ENCODE measurements at places on chromosomes 6 and 20. TPM values are rescaled to one million over a fixed set of nuclear protein-coding genes. Genes with fewer than 3 reads are reported as not detected.

The OR11A1 gene
- not detected for total RNA-seq

The GPLD1 gene
- total RNA-seq = 2.0 TPM

The C20orf144 gene
- not detected for total RNA-seq

The TBC1D22B gene
- total RNA-seq = 15.1 TPM

DNA sequence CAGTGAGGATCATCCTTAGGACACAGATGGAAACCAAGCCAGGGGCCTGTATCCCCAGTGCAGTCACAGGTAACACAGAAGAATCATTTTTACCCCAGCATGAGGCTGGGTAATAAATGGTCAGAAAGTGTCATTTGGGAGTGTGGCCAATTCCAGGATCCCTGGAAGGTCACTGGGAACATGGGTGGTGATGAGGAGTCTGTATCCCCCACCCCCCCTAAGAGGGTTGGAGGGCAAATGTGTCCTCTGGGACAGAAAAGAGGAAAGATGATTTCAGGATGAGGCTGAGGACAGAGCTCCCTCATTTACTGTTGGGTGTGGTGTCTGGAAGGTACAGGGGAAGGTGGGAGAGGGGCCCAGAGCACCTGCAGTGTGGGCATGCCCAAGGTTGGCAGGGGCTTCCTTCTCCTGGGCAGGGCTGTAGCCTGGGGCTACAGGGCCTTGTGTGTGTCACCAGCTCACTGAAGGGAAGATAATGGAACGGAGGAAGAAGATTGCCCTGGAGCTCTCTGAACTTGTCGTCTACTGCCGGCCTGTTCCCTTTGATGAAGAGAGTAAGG, 34.5 kb downstream of the PLCG1 start:
- no peaks in the 10 kb centered on the region for H3K36me3 ChIP-seq
- peak overlapping the region; percentile 7 for H3K27ac ChIP-seq
- no peaks in the 10 kb centered on the region for H3K27me3 ChIP-seq
- no peak overlapping the region for H3K4me3 ChIP-seq
- H3K4me1 ChIP-seq = peaks cover 2% of the 10 kb centered on the region

- DNase-seq = no peak
- H3K27me3 ChIP-seq = no peaks in the 10 kb centered on the region
- no peaks in the 10 kb centered on the region for H3K36me3 ChIP-seq
Measured at GRCh38 chr6:166697113-166697512, 70.1 kb upstream of the RPS6KA2 start.

DNA sequence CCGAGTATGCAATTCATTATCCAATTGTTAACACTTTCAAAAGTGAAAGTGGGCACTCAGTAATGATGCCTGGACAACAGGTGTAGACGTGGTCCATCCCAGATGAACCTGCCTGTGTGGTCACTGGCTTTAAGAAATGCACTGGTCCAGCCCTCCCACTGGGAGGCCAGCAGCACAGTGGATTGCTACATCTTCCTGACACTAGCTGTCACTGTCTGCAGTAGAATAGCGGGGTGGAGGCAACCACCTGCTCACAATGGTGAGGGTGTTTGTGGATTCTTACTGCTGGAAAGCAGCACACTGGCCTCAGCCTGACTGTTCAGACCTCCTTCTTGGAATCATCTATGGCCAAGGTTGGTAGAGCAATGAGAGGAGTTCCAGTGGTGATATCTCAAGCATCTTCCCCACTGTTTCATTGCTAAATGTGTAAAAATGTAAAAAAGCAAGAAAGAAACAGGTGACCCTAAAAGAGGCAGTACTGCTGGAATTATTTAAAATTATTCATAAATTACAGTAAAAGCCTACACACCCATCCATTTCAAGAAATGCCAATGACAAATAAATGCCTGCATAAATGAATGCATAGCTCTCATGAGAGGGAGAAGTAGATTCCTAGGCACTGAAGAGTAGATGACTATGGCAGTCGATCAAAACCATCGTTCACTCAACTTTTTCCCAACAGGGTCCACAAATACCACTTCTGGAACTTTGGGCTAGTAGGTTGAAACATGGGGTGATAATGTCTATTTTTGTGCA, 228.0 kb upstream of the PLN start:
- no peak overlapping the region for H3K4me3 ChIP-seq
- H3K27me3 ChIP-seq = no peaks in the 10 kb centered on the region
- DNase-seq = no peak

DNA sequence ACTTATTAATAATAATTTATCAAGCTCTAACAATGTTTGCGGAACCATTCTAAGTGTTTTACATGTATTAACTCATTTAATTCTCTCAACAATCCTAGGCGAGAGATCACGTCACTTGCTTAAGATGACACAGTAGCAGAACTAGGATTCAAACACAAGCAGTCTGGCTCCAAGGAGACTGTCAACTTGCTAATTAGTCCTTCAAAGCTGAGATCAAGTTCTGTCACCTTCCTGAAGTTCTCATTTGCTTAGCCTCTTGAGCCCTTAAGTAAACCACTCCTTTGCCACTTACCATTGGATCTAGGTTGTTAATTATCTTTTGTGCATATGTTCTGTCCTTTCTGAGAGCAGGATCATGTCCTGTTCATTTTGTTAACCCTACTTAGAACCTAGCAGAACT, 14.1 kb downstream of the FKBP5 start:
- H3K27me3 ChIP-seq = no peaks in the 10 kb centered on the region
- no peak overlapping the region for H3K27ac ChIP-seq
- H3K4me3 ChIP-seq = no peak overlapping the region
- H3K4me1 ChIP-seq = peaks cover 11% of the 10 kb centered on the region
- H3K36me3 ChIP-seq = no peaks in the 10 kb centered on the region
- DNase-seq = no peak

DNA sequence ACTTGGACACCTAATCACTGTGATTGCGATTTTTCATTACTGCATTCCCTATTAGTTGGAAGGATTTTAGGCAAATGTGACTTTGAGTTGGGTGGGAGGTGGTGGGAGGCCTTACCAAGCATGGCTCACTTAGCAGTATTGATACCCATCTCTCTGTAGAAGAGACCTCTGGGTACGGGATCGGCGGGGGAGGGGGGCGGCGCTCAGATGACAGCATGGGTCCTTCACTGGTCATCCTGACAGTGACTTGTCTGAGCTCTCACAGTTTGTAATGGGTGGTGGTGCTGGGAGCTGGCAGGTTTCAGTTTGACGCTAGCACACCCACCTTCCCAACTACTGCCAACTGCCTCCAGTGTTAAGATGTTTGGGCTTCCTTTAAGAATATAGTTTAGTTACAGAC, 231.4 kb downstream of the ARID1B start:
- H3K27ac ChIP-seq = no peak overlapping the region
- no peak for DNase-seq
- H3K36me3 ChIP-seq = no peaks in the 10 kb centered on the region
- no peak overlapping the region for H3K4me3 ChIP-seq

DNA sequence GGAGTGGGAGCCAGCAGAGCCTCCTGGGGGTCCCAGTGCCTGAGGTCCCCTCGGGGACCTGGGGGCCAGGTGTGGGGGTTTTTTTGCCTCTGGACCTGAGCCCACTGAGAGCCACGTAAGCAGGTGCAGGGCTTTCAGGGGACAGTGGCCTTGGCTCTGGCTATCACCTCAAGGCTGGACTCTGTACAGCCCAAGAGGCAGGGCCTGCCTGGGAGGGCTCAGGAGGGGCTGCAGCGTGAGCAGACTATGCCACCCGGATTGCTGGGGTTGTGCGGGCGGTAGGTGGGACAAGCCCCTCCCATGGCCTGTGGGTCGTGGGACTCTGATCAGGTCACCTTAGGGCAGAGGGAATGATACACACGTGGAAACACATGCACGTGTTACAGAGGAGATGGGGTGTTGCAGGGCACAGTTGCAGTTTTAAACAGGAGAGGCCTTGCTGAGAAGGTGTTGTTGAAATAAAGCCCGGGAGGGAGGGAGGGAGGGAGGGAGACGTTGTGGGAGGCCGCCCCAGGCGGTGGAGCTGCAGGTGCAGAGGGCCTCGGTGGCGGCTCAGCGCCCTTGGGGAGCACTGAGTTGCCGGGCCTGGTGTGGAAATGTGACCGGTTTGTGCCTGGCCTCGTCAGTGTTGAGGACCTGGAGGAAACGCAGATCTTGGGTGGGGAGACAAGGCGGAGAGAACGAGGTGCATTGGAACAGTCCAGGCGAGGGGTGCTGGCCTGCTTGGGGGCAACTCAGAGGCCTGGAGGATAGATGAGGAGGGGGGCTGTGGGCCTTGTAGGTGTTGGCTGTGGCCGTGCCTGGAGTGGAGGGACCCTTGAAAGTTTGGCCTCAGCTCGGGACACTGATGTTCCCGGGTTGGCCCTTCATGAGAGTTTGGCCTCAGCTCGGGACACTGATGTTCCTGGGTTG, 2.3 kb downstream of the TCEA2 start:
- no peak overlapping the region for H3K4me3 ChIP-seq
- H3K4me1 ChIP-seq = peaks cover 4% of the 10 kb centered on the region
- no peak overlapping the region for H3K27ac ChIP-seq
- no peak for DNase-seq
- no peaks in the 10 kb centered on the region for H3K36me3 ChIP-seq
- H3K27me3 ChIP-seq = no peaks in the 10 kb centered on the region

DNA sequence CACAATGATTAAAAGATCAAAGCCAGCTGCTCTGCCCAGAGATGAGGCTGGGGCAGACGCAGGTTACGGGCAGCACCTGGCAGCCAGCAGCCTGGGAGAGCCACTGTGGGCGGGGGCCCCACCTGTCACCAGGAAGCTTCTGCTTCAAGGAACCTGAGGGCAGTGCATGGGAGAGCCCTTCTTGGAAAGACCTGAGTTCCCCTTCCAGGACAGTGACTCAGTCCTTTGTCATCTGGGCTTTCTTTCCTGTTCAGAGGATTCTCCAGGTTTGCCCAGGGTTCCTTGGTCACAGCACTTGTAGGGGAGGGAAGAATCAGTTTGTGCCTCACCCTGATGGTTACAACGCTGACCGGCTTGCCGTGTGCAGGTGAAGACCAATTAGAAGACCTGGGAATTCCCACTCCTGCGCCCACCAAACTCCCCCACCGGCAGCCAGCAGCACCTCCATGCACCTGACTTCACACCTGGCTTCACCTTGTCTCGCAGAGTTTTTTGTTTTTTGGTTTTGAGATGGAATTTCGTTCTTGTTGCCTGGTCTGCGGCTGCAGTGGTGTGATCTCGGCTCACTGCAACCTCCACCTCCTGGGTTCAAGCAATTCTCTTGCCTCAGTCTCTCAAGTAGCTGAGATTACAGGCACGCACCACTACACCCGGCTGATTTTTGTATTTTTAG, 2.0 kb downstream of the ZBP1 start:
- H3K4me3 ChIP-seq = no peak overlapping the region
- no peaks in the 10 kb centered on the region for H3K36me3 ChIP-seq
- DNase-seq = no peak
- H3K27ac ChIP-seq = no peak overlapping the region
- no peaks in the 10 kb centered on the region for H3K27me3 ChIP-seq

Data from ovary (tissue), 10 donors.